ENCODE measurements at places on chromosomes 1 and 21.
A peak's percentile ranks its signal among the peaks of the same experiment; 100 is the strongest.

DNA sequence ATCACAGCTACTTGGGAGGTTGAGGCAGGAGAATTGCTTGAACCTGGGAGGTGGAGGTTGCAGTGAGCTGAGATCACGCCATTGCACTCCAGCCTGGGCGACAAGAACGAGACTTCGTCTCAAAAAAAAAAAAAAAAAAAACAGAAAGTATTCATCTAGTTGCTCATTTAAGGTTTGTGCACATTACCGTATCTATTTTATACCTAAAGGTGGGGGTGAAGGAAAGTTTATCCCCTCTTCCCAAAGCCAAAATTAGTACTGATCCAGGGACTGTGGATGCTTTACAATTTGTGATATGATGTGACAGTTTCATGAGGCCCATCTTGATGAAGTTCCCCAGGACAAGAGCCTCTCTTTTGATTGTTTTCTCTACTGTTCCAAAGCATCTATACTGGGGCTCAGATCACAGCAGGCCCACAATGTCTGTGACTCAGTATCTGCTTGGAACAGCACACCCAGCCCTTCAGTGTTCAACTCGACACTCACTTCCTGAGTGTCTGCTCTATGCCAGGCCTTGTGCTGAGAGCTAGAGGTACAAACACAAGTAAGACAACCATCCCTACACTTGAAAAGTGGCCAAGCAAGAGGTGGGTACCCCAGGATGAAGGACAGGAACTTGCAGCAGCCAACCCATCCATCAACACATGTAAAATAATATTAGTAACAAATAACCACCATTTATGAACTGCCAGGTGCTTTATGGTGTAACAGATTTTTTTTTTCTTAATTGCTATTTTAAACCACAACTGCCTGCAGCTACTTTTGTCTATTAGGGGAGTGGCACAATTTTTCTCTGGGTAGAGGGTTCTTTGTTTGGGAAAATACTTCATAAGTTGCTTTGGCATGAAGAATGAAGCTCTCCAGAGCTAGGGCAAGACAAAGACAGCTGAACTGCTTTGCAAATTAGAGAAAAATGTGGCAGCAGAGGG is 29.0 kb upstream of the KHDRBS1 start:
- DNase-seq, result peak; percentile 22

DNA sequence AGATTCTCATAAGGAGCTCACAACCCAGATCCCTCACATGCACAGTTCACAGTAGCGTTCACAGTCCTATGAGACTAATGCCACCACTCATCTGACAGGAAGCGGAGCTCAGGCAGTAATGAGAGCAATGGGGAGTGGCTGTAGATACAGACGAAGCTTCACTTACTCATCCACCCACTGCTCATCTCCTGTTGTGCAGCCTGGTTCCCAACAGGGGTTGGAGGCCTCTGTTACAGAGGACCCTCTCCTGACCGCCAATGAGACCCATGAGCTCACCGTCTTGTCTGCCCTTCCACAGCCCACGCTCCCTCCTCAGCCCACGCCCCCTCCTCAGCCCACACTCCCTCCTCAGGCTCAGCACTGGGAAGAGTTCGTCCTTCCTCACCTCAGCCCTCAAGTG is 39.6 kb downstream of the RSPH1 start:
- DNase-seq, result peak; percentile 28

DNA sequence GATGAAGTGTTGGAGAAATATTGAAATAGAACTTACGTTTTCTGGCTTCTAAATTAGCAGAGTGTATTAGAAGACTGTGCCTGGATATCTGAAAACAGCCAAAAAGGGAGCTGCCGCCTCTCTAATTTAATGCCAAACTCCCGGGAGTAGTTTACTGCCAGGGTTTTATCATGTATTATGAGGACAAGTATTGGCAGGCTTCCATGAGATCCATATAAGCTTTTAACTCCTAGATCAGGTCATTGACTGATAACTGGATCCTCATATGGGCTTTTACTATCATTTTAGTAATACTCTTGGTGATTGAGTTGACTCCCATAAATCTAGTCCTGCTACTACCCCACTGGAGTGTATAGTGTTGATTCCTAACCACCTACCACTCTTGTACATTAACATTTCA is 178.4 kb upstream of the CXADR start:
- DNase-seq, result no peak

DNA sequence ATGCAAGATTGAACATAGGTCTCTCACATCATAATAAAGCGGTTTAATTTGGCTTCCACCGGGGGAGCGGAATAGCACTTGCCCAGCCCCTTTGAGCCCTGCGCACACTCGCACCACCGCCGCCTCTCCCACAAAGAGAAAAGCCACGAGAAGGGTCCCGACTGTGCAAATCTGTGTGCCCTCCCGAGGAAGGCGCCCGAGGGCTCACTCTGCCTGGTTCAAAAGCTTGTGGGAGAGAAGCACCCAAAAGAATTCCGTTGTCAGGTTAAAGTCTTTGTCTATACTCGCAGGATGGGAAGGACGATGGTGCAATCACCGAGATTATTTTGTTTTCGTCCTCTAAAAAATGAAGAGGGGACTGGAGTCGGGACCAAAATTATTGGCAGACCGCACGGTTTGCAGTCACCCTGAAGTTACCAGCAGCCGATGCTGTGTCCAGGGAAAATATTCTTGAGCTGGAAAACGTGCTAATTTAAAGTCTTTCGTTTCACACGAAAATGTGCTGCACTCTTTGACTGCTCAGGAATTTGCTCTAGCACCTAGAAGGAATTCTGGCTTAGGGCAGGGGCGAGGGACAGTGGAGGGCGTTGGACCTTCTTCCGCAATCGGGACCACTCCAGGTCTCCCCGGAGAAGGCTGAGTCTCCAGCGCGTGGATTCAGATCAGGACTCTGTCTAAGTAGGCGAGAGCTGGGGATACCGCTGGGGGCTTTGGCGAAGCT is 6.6 kb upstream of the SIM2 start:
- no peak for DNase-seq

DNA sequence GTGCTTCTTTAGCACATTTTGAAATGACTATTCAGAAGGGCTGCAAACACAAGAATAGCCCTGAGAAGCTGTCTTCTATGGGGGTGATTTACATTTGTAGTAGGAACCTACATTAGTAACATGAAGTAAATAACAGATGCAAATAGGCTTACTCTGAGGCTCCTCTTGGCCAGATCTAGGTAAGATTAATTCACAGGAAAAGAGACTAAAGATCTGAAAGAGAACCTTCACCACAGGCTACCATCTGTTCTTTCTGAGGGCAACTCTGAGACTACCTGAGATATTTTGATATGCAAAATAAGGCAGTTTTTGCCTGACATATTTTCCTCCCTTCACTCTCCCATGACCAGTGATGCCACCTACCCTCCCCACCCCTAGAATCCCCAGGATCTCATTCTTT is 1267.8 kb downstream of the PLA2G4A start:
- DNase-seq, result no peak

DNA sequence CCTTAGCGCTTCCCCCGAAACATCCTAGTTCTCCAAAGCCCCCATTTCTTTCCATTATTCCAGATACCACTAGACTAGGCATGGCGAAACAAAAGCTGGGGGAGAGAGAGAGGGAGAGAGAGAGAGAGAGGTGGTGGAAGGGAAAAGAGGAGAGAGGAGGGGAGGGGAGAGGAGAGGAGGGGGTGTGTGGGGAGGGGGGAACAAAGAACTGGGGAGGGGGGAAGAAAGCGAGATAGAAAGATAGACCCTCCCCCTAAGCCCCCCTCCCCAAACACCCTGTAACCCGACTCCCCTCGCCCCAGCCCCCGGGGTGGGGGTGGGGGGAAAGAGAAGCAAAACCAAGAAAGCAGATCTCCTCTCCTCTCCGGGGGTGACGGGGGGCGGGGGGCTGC is 352 bp downstream of the MEX3A start:
- DNase-seq, result no peak

- no peak for DNase-seq
These were observed 1.1 kb upstream of the MAP7D1 start for GRCh38 chr1:36154765-36155407.

GRCh38 chr21:38910390-38911067 is 104.8 kb downstream of the ETS2 start:
- no peak for DNase-seq

GRCh38 chr1:3712573-3713535 is 39.4 kb upstream of the CCDC27 start:
- DNase-seq, result no peak

DNA sequence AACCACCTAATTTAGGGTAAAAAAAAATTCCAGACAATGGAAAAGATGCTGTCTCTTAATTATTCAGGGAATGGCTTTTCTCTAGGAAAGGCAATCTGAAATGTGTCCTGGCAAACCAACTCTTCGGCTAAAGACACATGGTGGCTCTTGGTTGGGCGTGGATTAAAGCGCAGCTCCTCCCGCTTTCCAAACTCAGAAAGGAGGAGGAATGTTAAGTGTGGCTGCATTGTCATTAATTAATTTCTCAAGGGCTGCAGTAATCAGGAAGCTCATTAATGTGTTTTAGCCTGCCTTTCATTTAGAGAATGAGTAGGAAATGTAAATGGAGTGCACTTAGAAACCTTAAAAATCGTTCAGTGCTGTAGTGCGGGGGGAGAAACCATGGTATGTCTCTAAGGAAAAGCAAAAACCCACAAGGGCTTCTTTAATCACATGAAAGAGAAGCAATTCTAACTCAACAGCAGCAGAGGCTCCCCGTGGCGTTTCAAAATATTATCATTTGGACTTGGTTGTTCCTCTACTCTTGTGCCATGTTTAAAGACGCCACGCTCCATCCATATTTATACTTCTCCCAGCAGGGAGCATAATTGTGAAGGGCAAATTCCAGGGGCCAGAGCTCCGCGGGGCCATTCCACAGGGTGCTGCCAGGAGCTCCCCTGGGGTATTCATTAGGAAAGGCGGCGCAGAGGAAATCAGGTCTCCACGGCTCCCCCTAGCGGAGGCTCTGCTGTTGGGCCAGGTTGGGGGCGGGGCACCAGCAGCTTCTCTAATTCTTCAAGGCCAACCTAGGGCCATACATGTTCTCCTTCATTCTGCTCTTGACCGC is 91.9 kb upstream of the SSX2IP start:
- peak; percentile 50 for DNase-seq

DNA sequence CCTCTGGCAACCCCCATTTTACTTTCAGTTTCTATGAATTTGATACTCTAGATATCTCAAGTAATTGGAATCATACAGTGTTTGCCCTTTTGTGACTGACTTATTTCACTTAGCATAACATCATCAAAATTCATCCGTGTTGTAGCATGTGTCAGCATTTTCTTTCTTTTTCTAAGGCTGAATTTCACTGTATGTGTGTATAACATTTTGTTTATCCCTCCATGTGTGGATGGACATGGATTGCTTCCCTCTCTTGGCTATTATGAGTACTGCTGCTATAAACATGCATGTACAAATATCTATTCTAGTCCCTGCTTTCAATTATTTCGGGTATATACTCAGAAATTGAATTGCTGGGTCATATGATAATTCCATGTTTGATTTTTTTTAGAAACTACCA is 97.3 kb downstream of the MAP3K21 start:
- no peak for DNase-seq

DNA sequence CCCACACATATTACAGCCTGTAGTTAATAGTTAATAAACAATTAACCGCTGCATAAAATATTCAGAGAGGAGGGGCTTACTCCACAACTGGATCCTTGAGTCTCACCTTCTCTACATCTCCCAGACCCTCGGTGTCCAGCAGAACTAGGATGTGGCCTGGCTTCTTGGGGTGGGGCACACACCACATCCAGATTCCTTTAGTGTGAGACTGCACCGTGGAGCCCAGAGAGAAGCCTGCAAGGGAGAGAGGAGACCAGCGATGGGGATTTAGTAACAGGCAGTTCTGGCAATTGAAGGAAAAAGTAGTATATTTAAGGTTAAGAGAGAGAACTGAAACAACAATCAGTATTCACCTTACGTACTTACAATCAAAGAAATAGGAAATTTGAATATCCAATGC is 4.9 kb downstream of the GBP1 start:
- DNase-seq, result no peak

GRCh38 chr1:39113109-39113743 is 87.1 kb downstream of the NDUFS5 start:
- no peak for DNase-seq

- no peak for DNase-seq
These were observed 9.9 kb upstream of the LMO4 start for GRCh38 chr1:87318806-87319205.

GRCh38 chr1:8013800-8014199 is 12.3 kb downstream of the ERRFI1 start:
- DNase-seq, result no peak

GRCh38 chr1:198612471-198613260 is 26.2 kb upstream of the PTPRC start:
- no peak for DNase-seq

DNA sequence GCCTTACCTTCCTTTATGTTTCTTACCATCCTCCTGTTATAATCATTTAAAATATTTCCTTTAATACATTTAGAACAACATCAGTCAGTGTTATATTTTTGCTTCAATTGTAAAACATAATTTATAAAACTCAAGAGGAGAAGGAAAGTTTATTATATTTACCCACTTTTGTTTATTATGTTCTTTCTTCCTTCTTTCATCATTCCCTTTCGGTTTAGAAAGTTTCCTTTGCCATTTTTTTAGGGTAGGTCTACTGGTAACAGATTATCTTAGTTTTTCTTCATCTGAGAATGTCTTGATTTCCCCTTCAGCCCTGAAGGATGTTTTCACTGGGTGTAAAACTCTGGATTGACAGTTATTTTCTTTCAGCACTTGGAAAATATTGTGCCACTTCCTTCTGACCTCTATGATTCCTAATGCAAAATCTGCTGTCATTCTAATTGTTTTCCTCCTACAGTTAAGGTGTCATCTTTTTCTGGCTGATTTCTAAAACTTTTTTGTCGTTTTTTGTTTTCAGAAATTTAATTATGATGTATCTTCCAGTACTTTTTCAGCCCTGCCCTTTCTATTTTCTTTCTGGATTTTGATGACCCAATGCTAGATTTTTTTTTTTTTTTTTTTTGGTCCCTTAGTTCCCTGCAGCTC is 25.0 kb downstream of the PTPN22 start:
- DNase-seq, result no peak

DNA sequence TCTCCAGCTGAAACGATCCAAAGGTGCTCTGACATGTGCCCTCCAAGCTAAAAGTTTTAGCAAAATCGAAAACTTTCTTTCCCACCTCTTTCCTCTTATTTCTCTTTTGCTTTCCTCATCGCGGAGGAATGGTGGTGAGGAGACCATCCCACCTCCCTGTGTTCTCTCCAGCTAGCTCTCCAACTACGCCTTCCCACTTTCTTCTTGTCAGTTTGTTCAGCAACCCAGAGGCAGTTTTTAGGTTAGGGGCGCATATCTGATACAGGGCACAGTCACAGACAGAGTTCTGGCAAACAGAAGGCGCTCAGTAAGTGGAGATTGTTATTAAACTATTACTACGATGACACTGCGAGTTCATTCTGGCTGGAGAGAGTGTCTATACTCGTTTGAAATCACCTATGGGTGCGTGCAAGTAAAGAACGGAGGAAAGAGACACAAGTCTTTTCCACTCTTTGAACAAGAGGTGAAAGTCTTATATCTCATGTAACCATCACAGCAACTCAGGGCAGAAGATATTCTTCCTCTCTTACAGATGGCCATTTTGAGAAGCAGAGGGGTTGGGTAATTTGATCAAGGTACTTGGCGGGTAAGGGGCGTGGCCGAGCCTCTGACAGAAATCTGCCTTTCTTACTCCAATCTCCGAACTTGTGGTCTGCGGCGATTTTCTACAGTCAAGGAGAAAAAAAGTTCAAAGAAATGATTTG is 13.9 kb downstream of the HLX start:
- no peak for DNase-seq
